CD4-positive, alpha-beta T cell (primary cell): ENCODE measurements at places on chromosomes 2 and 18. TPM values are rescaled to one million over a fixed set of nuclear protein-coding genes. Genes with fewer than 3 reads are reported as not detected.

GRCh38 chr18:49691177-49691608, 122.1 kb downstream of the ACAA2 start:
- no peak for DNase-seq

DNA sequence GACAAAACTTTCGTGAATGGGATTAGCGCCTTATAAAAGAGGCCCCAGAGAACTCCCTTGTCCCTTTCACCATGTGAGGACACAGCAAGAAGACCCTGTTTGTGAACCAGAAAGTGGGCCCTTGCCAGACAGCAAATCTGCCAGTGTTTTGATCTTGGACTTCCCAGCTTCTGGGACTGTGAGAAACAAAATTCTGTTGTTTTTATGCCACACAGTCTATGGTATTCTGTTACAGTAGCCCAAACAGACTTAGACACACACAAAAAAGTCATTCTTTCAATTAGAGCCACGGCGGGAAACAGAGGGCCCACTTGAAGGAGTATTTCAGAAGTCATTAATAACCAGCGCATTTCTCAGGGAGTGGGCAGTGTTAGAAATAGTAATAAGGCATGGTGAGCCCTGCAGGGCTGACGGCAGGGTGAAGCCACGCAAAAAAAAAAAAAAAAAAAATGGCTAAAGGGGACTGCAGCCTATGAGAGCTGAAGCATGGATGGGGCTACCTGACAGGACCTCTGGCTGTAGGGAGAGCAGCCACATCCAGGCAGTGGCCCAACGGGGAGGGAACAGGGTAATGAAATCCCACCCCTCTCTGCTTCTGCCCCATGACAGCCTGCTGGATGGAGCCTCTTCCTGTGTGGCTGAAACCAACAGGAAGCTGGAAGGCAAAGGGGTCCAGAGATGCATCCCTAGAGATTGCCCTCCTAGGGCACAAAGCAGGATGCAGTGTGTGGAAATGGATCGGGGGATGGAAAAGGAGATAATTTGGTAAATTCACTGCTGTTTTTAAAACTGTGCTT, 189.3 kb downstream of the KCNS3 start:
- DNase-seq, result no peak

DNA sequence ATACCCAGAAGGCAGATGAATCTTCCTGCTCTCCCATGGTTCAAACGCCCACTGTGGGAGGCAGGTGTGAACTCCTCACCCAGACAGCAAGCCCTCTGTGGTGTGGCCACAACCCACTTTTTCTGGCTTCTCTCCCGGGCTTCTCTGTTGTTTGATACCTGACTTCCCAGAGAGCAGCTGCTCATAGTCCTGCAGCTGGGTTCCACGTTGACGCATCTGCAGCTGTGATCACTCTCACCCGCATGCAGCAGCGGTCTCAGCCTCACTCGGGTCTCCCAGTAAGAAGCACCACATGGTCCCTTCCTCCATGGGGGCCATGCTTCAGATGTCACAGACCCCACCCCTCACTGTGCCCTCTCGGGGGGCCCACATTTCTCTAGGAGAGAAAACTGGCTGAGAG, 3.5 kb downstream of the ASPRV1 start:
- DNase-seq, result no peak

DNA sequence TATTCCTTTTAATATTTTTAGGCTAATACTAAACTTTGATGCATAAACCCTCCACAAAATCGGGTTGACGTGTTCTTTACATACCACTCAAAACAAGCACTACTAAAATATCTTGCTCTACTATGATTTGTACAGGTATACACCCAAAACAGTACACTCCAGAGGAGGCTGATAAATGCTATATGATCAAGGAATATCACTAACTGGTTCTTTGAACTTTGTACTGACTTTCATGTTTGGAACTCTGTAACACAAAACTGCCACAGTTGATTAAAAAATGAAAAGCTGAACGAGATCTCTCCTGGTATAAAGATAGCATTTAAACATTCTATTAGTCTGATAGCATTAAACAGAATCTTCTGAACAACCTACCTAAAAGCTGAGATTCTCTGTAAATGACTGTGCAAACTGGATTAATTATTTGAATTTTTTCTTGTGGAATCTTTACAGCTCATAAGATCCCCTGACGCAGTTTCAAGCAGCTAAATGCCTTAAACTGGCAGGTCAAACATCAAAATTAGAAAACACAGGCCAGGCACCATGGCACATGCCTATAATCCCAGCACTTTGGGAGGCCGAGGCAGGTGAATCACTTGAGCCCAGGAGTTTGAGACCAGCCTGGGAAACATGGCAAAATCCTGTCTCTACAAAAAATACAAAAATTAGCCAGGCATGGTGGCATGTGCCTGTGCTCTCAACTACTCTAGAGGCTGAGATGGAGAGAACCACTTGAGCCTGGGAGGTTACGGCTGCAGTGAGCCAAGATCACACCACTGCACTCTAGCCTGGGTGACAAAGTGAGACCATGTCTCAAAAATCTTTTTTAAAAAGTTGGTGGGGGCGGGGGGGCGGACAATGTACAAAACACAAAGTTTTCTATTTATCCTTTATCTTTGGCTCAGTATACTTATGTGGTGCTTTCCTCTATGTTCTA, 150.6 kb downstream of the EXOC6B start:
- DNase-seq, result no peak

- no peak for DNase-seq
Measured at GRCh38 chr18:8752329-8752728, 47.0 kb downstream of the MTCL1 start.

GRCh38 chr2:1995987-1996386, 251.7 kb upstream of the PXDN start:
- peak; percentile 2 for DNase-seq

DNA sequence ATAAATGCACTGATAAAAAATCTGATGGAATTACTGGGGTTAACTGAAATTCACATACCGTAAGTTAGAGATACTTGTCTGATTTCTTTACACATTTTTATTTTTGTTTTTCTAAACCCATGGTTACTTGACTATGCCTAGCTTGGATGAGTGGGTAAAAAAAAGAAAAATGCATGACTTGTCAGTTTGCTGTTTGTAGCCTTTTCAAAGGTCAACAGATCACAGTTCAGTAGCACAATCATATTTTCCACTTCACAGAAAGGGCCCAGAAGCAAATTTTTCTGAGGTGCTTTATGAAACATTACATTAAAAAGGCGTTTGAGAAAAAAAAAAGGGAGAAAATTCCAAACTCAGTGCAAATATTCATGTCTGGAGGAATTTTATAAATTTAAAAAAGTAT, 16.4 kb downstream of the SLC16A14 start:
- DNase-seq, result no peak

DNA sequence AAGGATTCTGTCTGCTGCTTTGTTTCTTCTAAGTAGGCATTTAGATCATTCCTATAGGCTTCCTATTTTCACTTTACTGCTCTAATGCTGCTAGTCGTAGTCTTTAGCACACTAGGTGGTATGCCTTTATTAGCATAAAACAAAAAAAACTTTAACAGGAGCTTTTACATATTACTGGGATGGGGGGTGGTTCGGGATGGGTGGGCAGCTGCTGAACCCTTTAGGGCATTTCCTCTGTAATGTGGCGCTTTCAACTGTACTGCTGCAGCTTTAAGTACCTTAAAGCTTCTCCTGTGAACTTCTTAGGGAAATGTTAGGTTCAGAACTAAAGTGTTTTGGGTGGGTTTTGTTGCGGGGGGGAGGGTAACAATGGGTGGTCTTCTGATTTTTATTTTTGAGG, 41.3 kb downstream of the ACTR2 start:
- DNase-seq, result no peak

GRCh38 chr18:43180814-43181213, 65.3 kb upstream of the RIT2 start:
- no peak for DNase-seq

- DNase-seq, result no peak
Measured at GRCh38 chr18:42893977-42894376, 221.5 kb downstream of the RIT2 start.

- DNase-seq, result no peak
Measured at GRCh38 chr2:158690823-158691222, 104.3 kb upstream of the DAPL1 start.

GRCh38 chr2:181943411-181944124, 42.1 kb upstream of the PPP1R1C start:
- DNase-seq, result no peak

DNA sequence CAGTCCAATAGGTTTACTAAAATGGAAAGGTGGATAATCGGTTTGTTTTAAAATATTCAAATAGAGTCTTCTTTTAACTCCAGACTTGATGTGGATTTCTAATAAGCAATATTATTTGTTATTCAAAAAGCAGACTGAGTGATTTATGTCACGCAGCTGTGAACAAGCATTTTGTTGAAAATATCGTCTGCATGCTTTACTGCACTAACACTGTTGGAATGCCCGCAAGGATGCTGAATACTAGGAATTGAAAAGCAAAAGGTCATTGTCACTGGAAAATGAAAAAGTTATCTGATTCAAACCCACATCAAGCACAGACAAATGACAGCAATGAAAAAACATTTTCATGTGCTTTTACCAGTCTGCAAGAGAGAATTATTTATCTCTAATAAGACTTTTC, 31.1 kb downstream of the CHN1 start:
- no peak for DNase-seq

GRCh38 chr2:46001741-46002506, 295.3 kb upstream of the EPAS1 start:
- DNase-seq, result no peak

CRYBA2 gene
- not detected for total RNA-seq

TTC27 gene
- 17.6 TPM for total RNA-seq

LGALSL gene
- total RNA-seq, result 0.31 TPM

CNPPD1 gene
- total RNA-seq, result 42.3 TPM

IMMT gene
- 39.5 TPM for total RNA-seq

SALL3 gene
- 0.33 TPM for total RNA-seq
